ENCODE measurements at places on chromosomes 12 and 14.
A peak's percentile ranks its signal among the peaks of the same experiment; 100 is the strongest.

DNA sequence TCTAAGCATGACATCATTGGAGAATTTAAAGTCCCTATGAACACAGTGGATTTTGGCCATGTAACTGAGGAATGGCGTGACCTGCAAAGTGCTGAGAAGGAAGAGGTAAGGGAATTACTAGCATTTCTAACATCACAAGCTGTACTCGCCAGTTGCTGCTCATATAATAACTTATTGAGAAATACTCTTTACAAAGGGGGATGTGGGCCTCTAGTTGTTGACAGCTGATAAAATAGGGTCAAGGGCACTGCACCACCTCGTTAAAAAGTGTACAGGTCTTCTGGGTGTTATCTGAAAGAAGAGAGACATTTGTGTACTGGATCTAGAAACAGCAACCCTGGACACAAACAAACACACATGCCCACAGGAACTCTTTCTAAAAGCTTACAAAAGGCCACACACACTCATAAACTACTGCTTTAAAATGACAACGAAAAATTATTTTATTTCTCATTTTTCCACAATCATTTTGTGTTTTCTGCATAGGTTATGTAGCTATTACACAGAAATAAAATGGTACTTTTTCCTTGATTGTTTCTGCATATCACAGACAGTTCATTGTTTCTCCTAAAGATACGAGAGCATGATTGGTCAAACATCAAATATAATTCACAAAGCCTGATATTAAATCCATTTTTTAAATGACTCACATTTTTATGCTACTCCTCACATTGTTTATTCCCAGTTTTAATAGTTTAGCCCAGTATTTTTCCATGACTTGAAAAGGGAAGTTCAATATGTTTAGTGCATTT is 391.1 kb downstream of the PAWR start:
- DNase-seq = no peak

GRCh38 chr12:23830210-23830609 is 119.3 kb downstream of the SOX5 start:
- no peak for DNase-seq

GRCh38 chr12:99388671-99389195 is 258.8 kb upstream of the GARIN6 start:
- no peak for DNase-seq

DNA sequence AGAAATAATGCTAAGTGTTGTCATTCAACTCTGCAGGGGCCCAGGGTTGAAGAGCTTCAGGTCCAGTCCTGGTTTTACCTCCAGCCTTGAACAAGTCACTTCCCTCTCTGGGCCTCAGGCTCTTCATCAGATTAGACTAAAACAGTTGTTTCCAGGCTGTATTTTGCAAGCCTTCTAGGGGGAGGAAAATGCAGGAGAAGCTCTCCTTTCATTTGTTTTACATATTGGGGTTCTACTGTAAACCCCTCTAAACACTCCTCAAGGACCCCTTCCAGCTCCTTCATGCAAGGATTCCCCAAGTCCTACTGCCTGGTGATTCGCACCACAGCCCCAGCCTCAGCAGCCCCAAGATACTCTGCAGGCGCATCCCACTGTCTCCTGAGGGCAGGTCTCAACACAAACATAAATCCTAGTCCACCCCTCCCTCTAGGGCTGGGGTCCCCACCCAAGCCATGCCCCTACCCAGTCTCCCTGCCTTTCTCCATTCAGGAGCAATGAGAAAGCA is 2.7 kb downstream of the SDR9C7 start:
- peak; percentile 93 for DNase-seq
